ENCODE measurements at places on chromosomes 4 and X. TPM values are rescaled to one million over a fixed set of nuclear protein-coding genes. Genes with fewer than 3 reads are reported as not detected.

CENPI gene
- 1.2 TPM for total RNA-seq

DNA sequence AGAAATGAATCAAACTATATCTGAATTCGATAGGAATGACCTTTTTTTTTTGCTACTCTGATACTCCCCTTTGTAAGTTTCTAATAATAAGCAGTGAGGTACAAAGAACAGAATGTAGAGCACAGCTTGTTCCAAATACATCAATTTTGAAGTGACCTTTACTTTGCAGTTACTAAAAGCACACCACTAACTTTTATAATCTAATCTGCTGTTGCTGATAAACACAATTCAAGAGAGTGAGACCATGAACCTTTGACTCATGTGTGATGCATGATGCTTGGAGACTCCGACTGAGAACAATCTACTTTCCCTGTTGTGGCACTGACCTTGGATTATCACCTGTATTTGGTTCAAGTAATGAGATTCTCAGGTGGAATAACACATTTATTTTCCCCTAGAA lies 91.6 kb upstream of the GNPDA2 start:
- H3K27ac ChIP-seq, result no peak overlapping the region
- no peaks in the 10 kb centered on the region for H3K27me3 ChIP-seq
- no peaks in the 10 kb centered on the region for H3K36me3 ChIP-seq
- H3K4me3 ChIP-seq, result no peak overlapping the region

AREG gene
- 14.6 TPM for total RNA-seq

IL2 gene
- not detected for total RNA-seq

DNA sequence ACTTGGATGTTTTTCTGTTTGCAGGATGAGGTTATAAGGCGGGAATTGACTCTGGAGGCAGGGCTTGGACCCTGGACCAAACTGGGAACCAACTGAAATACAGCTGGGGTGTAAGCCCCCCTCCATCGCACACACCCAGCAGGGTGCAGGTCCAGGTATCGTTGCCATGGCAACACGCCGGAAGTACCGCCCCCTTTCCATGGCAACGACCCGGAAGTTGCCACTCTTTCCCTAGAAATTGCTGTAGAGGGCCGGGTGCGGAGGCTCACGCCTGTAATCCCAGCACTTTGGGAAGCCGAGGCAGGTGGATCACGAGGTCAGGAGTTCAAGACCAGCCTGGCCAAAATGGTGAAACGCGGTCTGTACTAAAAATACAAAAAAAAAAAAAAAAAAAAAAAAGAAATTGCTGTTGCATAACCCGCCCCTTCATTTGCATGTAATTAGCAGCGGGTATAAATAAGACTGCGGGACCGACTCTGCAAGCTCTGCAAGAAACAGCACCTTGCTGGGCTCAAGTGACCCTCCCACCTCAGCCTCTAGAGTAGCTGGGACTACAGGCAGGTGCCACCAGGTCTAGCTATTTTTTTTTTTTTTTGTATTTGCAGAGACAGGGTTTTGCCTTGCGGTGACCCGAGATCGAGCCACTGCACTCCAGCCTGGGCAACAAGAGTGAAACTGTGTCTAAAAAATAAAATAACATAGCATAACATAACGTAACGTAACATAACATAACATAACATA lies 139.6 kb downstream of the CRLF2 start:
- no peak overlapping the region for H3K4me3 ChIP-seq
- peak; percentile 40 for DNase-seq
- no peaks in the 10 kb centered on the region for H3K4me1 ChIP-seq
- no peaks in the 10 kb centered on the region for H3K36me3 ChIP-seq
- no peaks in the 10 kb centered on the region for H3K27me3 ChIP-seq

GRCh38 chr4:174214101-174214878 lies 69.2 kb downstream of the FBXO8 start:
- no peaks in the 10 kb centered on the region for H3K36me3 ChIP-seq
- no peak overlapping the region for H3K4me3 ChIP-seq
- DNase-seq, result no peak
- no peak overlapping the region for H3K27ac ChIP-seq
- peaks cover 25% of the 10 kb centered on the region for H3K4me1 ChIP-seq

Data from upper lobe of right lung (tissue), 1 donor.